Coronary artery (tissue), 2 donors: ENCODE measurements at places on chromosomes 6 and 20.
A peak's percentile ranks its signal among the peaks of the same experiment; 100 is the strongest.

- no peak for DNase-seq
Observed at GRCh38 chr20:49281913-49282467, 4.1 kb upstream of the ZNFX1 start.

DNA sequence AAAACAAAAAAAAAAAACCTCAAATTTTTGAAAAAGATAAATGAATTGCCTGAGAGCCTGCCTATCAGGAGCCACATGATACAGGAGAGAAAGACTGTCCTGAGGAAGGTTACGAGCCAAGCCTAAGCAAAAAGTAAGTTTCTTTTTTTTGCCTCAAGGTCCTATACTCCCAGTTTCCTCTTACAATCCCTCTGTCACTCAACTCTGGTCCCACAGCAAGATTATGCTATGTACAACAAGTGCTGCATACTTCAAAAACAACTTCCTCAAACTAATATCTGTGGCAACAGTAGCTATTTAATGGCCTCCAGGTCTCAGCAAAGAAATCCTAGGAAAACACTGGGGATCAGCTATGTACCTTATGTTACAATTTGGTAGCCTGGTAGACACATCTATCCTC is 46.8 kb downstream of the PLN start:
- DNase-seq, result no peak

- no peak for DNase-seq
Observed at GRCh38 chr20:51400051-51400926, 142.2 kb downstream of the NFATC2 start.

- DNase-seq, result no peak
Observed at GRCh38 chr20:19392344-19393130, 180.1 kb downstream of the SLC24A3 start.

DNA sequence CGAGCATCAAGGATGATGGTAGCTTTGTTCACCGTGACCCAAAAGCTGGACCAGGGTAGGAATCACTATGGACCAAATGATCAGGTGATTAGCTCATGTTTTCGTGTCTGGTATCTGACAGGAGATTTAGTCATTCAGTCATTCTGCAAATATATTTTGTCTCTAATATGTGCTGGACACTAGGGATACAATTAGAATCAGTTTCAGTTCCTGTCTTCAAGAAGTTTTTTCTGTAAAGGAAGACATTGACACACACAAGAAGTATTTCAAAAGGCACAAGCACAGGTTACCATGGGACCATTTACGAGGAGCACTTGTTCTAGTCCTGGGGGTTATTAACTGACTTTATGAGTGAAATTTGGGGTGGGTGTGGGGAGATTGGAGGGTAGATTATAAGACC is 244.9 kb downstream of the HIVEP2 start:
- no peak for DNase-seq

- DNase-seq, result no peak
Observed at GRCh38 chr6:16727996-16728395, 33.3 kb downstream of the ATXN1 start.

GRCh38 chr20:341682-342081 is 5.2 kb upstream of the NRSN2 start:
- no peak for DNase-seq

DNA sequence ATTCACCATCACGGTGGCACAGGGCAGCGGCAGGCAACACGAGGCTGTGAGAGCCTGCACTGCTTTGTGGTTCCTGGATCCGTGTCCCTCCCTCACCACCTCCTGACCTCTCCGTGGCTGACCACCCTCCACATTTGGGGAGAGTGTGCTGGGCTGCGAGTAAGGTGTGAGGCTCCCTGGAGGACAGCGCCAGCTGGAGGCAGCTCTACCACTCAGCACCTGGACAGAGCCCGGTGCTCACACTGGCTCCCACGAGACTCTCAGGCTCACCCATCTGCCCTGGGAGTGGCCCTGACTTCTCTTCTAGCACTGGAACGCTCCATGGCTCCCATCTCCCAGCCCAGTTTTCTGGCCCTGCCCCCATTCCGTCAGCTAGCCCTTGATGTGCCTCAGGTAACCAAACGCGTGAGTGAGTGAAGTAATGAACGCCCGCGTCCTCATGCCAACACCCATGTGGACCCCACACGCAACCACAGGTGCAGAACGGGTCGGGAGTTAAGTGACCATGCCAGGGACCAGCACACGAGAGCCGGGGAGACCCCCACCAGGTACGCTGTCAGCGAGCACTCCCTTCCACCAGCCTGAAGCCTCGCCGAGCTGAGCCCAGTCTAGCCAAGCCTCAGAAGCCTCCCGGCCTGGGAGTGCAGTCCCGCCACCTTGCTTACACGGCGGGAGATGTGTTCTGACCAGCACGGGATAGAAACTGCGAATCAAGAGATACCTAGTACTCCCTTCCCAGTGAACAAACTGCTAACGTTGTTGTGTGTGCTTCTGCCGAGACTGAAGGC is 137.2 kb downstream of the WDR27 start:
- DNase-seq, result no peak

GRCh38 chr20:10119336-10119735 is 84.5 kb downstream of the ANKEF1 start:
- no peak for DNase-seq

DNA sequence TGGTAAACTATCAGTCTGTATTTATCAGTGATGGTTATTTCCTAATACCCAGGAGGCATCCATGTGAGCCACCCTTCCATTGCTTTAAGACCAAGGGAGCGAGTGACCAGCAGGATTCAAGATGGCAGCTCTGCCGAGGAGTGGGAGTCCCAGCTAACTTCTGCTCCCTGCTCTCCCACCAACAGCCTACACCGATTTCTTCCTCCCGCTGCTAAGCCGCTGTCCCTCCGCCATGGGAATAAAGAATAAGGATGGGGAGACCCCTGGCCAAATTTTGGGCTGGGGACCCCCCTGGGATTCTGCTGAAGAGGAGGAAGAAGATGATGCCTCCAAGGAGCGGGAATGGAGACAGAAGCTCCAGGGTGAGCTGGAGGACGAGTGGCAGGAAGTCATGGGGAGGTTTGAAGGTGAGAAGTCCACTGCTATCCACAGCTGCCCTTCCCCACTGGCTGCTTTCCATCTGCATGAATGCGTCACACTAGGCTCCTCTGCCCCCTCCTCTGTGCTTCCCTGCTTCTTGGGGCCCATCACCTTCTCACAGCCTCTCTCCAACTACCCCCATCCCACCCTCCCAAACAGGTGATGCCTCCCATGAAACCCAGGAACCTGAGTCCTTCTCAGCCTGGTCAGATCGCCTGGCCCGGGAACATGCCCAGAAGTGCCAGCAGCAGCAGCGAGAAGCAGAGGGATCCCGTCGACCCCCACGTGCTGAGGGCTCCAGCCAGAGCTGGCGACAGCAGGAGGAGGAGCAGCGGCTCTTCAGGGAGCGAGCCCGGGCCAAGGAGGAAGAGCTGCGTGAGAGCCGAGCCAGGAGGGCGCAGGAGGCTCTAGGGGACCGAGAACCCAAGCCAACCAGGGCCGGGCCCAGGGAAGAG is 10.3 kb downstream of the NFKBIL1 start:
- no peak for DNase-seq

DNA sequence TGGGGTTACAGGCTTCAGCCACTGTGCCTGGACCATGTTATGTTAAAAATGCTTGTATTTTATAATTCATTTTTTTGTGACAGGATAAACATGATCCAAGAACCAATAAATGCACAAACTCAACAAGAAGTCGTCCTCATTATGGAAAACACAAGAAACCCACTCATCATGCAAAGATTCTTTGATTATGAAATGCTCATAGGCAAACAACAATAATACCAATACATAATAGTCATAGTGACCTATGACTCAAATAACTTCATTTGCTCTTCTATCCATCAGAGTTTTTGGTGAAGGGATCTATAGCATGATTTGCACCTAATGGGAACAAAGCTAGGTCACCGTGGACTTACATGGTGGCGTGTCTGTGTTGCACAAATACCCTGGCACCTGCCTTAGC is 217.1 kb upstream of the THEMIS start:
- DNase-seq, result no peak

GRCh38 chr6:157865249-157865648 is 42.2 kb downstream of the SNX9 start:
- no peak for DNase-seq

- DNase-seq, result no peak
Observed at GRCh38 chr20:44271915-44272663, 25.0 kb downstream of the GDAP1L1 start.

- no peak for DNase-seq
Observed at GRCh38 chr6:134446218-134446848, 128.4 kb upstream of the SGK1 start.

DNA sequence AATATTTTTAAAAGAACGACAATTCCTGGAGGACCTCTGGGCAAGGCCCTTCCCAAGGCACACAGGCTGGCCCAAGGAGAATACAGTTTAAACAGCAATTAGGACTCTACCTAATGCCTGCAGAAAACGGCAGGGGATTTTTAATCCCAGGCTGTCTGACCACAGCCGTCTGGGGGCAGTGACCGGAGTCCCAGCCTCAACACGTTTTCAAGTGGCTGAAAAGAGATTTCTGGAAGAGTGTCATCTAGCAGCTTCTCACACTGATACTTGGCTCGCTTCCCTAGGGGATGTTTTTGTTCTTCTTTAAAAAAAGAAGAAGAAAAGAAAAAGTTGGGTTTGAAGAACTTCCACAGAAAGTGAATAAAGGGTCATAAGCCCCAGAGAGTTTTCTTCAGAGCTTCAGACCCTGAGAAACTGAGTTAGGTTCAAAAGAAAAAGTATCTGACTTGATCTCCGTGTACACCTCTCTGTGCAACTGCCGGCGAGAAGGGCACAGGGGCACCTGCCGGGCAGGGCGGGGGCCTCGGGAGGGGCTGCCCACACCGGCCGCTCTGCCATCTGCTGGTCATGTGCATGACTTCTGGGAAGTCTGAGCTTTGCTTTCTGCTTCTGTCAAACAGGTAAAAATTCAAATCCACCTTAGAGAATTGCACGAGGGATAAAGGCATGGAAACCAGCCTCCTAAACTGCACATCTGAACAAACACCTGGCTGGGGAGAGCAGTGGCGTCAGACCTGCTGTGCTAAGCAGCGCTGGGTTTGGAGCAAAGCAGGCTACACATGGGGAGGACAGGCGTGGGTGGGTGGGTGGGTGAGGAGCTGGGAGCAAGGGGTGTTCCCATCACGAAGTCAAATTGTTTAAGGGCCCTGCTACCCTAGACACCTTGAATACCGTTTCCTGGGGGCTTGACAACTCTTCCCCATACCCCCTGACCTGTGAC is 33.0 kb downstream of the RRBP1 start:
- DNase-seq, result no peak

GRCh38 chr6:3258720-3259490 is at the start of gene PSMG4:
PSMG4 (plus strand) TSS chr6:3258947; CDS start chr6:3259023, 76 bp downstream.
- DNase-seq, result peak; percentile 96

GRCh38 chr6:155676346-155676745 is 220.7 kb upstream of the NOX3 start:
- no peak for DNase-seq

DNA sequence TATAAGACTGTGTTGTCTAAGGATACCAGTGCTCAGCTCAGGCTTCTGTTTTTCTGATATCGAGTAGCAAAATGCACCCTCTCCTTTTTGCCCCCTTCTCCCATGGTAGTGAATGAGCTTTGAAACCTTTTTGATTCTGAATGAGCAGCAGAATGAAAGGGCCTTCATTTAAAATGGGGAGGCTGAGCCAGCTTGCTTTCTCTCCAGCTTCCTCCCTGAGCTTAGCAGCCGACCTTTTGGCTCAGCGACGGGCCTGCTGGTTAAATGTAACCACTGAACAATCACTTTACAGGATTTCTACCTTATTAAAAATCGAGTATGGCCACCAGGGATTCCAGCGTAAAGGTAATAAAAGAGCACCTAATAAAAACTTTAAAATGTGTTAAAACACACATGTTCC is 133.7 kb upstream of the SPACA1 start:
- DNase-seq, result no peak

- no peak for DNase-seq
Observed at GRCh38 chr6:158422629-158423238, 110.5 kb downstream of the TULP4 start.

- no peak for DNase-seq
Observed at GRCh38 chr20:3000852-3001523, 42.4 kb upstream of the GNRH2 start.

DNA sequence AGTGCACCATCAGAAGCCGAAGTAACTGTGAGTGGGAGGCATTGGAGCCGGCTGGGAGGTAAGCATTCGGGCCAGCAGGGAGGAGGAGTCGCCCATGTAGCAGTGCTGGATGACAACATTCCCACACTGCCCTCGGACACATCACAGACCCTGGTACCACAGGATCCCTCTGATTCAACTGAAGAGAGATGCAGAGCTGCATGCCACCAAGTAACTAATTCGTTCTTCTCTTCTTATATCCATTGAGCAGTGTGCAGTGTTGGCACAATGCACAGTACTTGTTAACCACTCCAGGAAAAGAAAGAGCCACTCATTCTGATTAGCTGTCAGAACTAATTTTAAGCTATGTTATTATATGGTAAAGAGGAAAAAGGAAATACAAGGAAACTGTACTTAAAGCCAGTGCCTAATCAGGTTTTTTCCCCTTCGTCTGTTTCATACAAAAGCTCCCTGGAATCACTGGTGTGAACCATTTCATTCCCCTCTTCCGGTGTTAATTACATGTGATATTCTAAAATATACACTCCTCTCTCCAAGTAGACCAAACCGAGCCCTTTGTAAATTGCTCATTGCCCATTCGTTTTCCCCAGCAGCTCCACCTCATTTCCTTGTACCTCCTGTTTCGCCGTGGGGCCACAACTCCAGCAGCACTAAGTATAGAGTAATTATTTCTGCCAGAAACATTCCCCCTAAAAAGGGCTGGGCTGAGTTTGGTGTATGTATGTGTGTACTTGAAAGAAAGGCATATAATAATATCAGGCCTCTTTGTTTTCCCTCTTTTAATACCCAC is 32.4 kb upstream of the ADTRP start:
- DNase-seq, result no peak

DNA sequence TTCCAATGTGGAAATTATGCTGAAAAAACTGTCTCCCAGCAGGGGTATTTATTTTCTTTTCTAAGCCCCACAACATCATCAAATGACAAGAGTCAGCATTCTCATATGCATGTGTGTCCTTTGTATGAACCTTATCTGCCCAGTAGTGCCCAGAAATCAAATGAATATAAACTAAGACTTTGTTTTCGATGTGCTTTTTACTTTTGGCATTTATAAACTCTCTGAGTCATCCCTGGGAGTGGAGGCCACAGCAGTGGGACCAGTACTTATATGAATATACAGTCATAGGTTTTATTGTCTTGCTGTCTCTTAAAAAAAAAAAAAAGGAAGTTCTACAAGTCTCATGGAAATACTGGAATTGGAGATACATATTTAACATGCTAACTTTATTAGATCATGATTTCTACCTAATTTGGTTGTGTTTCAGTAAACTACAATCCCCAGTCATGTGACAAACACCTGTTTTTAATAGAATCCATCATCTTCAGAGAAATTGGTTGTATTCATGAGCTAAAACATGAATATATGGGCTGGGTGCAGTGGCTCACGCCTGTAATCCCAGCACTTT is 99.2 kb upstream of the TMEM181 start:
- no peak for DNase-seq

DNA sequence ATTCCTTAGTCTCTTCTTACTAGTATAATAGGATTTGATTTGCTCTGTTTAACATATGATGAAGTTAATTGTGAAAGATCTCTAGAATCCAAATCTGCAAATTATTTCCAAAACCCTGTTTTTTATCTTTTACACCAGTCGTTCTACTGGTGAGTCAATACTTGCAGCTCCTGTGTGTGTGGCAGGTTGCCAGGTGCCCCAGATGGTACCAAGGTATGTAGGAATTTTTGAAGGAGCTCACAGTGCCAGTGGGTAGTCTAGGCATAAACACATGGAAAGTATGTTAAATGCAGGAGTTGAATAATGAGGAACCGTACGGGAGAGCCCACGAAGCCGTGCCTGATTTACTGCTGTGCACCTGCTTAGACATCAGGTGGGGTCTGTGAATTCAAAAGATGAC is 192.2 kb downstream of the FARS2 start:
- no peak for DNase-seq
